ENCODE measurements at places on chromosomes 12 and 14. TPM values are rescaled to one million over a fixed set of nuclear protein-coding genes. Genes with fewer than 3 reads are reported as not detected.

DNA sequence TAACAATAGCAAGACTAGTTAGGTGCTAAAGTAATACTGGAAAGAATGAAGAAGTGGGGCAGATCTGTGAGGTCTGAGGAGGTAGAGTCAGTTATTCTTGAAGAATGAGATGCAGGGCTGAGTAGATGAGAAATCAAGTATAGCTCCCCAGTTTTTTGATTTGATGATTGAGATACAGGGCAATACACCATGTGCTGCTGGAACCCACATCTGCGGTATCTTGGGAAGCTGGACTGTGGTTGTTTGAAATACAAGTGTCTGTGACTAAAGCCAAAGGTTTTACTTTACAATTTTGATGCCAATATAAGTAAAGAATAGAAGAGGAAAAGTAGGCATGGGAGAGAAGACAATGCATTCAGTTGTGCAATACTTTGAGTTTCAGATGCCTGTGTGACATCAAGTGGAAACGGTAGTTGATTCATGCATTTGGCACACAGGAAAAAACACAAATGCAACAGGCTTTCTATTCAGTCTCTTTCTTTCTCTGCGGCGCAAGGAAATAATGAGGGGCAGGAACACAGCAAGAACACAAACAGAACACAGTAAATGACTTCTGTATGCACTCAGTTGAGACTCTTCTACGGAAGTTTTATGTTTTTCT lies 190.2 kb upstream of the SLC38A2 start:
- DNase-seq: no peak

GRCh38 chr12:42812086-42812485 lies 222.5 kb upstream of the PRICKLE1 start:
- DNase-seq: no peak

DNA sequence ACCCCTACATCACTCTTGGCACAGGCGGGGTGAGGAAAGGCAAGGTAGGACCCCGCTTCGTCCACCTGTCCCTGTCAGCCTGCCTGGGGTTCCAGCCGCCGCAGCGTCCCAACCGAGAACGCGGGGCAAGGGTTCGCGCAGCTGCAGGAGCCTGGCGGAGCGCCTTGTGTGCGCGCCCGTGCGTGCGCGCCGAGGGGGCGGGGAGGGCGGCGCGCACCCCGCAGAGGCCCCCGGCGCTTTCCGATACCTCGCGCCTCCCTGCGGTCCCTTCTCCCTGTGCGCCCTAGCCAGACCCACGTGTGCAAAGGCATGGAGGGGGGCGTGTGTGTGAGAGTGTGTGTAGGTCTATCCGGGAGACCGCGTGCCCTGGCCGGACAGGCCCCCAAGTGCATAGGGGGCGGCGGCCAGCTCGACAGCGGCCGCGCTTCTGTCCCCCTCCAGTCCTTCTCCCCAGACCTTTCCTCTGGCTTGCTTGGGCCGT lies 122.4 kb downstream of the TSPAN9 start:
- DNase-seq: no peak

DNA sequence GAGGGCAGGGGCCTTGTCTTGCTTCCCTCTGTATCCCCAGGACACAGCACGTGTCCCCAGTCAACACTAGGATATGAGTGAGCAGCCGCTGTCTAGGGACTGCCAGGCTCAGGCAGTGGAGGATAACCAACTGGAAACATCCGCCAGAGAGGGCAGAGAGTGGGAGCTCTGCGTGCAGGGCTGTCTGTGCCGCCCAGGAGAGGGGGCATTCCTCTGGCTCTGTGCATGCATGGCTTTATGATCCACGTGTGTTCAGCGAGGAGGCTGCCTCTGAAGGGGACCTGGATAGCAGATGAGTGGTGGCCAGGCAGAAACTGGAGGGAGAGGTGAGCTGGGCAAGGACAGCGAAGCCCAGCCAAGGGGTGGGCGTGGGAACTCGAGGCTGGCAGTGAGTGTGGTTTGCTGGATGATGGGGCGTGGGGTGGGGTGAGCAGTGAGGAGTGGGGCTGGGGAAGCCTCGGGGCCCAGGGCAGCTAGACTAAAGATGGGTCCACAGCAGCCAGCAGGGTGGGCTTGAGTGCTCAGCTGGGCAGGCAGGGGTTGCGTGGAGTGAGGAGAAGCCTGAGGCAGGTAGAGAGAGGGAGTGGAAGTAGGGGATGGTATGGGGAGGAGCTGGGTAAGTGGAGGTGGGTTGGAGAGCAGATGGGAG lies 72.9 kb downstream of the PRIMA1 start:
- DNase-seq: no peak

DNA sequence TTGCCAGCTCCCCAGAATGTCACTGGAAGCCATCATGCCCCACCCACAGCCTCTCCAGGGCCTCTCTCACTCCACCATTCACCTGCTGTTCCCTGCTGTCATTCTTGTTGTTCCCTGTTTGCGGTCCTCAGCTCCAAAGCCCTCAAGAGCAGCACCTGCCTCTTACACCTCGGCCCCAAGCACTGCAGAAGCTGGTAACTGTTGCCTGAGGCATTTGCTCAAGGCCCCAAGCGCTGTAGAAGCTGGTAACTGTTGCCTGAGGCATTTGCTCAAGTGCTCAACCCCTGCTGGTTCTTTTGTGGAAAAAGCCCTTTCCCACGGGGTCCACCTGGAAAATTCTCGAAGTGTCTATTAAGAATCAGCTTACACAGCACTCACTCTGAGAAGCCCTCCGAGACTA lies 78.0 kb downstream of the ARL6IP4 start:
- DNase-seq: no peak

DNA sequence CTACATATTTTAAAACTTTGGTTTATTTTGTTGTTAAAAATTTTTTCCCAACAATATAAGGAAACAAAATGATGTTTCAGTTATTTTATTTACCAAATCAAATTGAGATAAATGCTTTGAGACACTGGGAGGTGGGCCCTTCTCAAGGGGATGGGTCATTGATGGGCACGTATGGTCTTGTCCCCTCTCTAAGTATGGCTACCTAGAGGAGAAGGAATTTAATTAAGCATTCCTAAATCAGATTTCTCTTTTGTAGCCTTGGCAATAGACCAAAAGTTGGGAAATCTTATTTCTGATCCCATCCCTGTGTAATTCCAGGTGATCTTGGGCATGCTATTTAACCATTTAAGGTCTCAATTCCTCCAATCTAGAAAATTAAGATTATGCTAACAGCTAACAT lies 79.0 kb downstream of the SCN8A start:
- no peak for DNase-seq

DNA sequence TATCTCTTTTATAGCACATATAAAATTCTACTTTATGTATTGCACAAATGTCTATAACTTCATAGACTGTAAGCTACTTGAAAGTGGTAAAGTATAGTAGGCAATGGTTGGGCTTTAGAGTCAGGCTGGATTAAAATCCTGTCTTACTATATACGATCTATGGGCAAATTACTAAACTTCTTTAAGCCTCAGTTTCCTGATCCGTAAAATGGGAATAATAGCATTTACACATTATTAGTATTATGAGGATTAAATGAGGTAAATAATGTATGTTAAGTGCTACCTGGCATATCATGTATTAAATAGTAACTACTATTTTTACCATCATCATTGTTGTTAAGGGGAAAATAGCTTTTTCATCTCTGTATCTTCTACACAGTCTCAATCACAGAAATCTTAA lies 14.4 kb downstream of the POLE2 start:
- DNase-seq: no peak

The TMEM121 gene
- 3.7 TPM for total RNA-seq

The METTL3 gene
- total RNA-seq: 37.5 TPM

The KRT71 gene
- total RNA-seq: not detected

The APEX1 gene
- total RNA-seq: 129 TPM
